ENCODE measurements at places on chromosomes 16 and 17. TPM values are rescaled to one million over a fixed set of nuclear protein-coding genes. Genes with fewer than 3 reads are reported as not detected.

The AATK gene
- 0.48 TPM for total RNA-seq

The LPO gene
- total RNA-seq: not detected

The CDC27 gene
- 109 TPM for total RNA-seq

The GPR139 gene
- total RNA-seq: not detected

The CCDC200 gene
- not detected for total RNA-seq

The NUDT21 gene
- 307 TPM for total RNA-seq

The HBM gene
- total RNA-seq: not detected

The ZNF778 gene
- 7.7 TPM for total RNA-seq

The YBX2 gene
- total RNA-seq: 0.51 TPM

The ASGR1 gene
- total RNA-seq: 1.8 TPM

The C16orf96 gene
- not detected for total RNA-seq

The PDF gene
- 15.5 TPM for total RNA-seq

Data from activated T-helper 2 cell treated with anti-CD3 and anti-CD28 coated beads, Interferon-gamma antibody, Interleukin-2, Interleukin-4, amounts not matched to agents 10 μg/mL and 5 μg/mL and 100 μg/mL, durations not matched to agents 14 hours and 24 hours and 36 hours (primary cell).